Activated naive CD4-positive, alpha-beta T cell treated with anti-CD3 and anti-CD28 coated beads for 36 hours (primary cell): ENCODE measurements at places on chromosomes 6 and 20.

DNA sequence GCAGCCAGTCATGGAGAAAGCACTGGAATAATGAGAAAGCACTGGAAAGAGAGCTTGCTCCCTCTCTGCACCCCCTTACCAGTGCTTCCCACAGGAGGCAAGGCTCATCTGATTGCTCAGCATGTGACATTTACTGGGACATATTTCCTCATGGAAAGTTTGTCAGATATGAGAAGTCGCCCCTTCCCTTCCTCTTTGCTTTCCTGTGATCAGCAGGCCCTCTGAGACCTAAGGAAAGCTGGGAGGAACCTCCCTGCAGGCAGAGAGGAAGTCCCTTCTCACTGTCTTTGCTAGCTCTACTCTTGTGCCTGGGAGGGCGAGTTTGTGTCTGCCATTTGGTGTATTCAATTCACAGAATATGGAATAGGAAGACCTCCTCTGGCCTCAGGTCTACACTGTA, 283.8 kb downstream of the ALDH8A1 start:
- no peak for DNase-seq

- DNase-seq = no peak
Observed at GRCh38 chr6:165825256-165825815, 162.3 kb upstream of the PDE10A start.

GRCh38 chr6:43367245-43367984, 2.0 kb downstream of the ZNF318 start:
- no peak for DNase-seq

- DNase-seq = no peak
Observed at GRCh38 chr20:11015440-11015839, 341.6 kb upstream of the JAG1 start.
